ENCODE measurements at places on chromosomes 4 and X.

DNA sequence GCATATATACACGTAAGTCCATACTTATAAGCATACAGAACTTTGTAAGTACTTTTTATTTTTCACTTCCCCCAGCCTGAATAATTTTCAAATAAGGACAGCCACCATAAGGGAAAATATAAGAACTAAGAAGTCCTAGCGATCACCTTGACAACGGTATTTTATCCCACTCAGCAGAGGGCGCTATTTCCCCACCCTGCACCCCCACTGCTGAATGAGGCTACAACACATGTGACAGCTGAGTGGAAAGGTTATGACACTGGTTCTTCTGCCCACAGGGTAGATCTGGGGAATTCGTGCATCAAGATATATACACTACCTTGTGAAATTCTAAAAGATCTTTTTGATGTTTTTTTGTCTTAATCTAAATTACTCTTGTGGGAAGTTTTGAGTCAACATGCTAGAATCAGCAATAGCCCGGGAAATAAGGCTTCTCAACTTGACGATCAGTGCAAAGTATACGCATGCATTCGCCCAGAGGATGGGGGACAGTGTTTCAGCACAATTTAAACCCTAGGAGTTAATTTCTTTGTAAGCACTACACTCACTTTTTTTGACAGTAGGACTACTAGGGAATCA is 151.5 kb downstream of the CORIN start:
- peak; percentile 10 for DNase-seq

- DNase-seq: no peak
Observed at GRCh38 chr4:77669946-77670590, 64.4 kb downstream of the CXCL13 start.

DNA sequence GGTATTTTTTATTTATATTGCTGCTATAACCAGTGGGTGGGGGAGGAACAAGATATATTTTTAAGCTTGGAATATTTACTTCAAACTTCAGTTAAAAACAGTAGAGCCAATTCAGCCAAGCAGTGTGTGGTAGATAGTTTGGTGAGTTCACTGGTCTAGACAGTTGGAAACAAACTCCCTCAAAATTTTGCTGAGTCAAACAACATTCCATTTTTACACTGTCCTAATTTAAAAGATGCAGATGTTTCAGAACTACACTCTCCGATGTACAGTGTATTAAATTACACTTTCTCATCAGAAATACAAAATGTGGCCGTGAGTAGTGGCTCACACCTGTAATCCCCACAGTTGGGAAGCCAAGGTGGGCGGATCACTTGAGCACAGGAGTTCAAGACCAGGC is 23.3 kb downstream of the PRKX start:
- no peak for DNase-seq

- no peak for DNase-seq
Observed at GRCh38 chrX:3527166-3527565, 180.7 kb upstream of the MXRA5 start.

DNA sequence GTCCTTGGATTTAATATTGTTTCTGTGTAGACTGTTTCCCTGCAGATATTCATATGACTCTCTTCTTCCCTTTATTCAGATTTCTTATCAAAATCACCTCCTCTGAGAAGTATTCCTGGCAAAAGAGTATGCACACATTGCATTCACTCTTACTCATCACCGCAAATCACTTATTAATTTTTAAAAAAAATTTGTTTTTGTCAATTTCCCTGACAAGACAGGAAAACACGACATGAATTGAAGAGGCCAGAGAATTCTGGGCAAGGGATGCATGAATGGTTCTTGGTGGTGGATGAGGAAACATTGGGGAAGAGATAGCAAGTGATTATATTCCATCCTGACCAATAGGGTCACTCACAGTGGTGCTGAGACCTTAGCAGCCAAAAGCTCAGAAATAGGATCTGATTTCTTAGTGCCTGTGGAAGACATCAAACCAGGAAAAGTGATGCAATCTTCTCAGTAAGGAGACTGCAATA is 522.5 kb upstream of the AGA start:
- DNase-seq: no peak

DNA sequence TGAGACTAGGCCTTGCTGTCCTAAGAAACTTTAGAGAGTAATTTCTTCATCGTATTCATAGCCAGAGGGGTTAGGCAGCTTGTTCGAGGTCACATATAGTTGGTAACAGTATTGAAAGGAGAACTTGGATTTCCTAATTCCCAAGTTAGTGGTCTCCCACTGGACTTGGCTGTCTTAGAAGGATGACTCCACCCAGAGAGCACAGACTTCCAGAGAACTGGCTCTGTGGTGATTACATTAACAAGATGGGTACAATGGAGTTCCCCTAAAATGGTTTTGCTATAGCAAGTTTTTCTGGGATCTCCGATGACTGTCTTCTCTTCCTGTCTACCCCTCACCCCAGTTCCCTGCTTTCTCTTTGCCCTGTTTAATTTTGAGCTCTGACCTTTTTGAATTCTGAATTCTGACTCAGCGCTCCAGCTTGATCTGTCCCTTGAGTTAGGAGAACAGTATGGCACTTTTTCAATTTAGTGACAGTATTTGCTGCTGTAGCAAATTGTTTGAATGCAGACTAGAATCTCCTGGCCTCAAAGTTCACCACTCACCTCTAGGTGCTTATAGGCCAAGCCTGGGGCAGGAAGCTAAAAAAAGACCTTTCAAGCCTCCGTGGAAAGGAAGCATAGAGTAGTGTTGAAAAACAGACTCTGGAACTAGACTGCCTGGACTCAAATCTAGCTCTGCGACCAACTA is 6.9 kb downstream of the MSN start:
- DNase-seq: no peak

- no peak for DNase-seq
Observed at GRCh38 chr4:26822546-26822945, 38.1 kb upstream of the STIM2 start.

GRCh38 chrX:110081740-110082139 is 78.8 kb downstream of the TMEM164 start:
- no peak for DNase-seq

- DNase-seq: no peak
Observed at GRCh38 chr4:111957116-111957515, 188.1 kb upstream of the FAM241A start.

DNA sequence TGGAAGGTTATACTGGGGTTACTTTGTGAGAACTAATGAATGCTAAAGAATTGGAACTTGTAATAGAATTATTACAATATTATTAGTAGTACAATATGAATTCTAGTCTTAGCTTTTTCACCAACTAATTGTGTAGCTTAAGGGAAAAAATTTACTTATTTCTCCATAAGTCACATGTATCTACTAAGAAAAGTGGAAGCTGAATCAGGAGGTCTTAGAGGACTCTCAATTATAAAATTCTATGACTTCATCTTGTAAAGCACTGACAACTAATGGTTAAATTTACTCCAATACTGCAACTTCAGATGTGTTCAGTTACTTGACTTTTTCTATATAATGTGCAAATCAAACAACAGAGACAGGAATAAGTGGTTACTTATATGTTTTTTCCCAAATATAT is 899 bp upstream of the TMPRSS11D start:
- DNase-seq: no peak

DNA sequence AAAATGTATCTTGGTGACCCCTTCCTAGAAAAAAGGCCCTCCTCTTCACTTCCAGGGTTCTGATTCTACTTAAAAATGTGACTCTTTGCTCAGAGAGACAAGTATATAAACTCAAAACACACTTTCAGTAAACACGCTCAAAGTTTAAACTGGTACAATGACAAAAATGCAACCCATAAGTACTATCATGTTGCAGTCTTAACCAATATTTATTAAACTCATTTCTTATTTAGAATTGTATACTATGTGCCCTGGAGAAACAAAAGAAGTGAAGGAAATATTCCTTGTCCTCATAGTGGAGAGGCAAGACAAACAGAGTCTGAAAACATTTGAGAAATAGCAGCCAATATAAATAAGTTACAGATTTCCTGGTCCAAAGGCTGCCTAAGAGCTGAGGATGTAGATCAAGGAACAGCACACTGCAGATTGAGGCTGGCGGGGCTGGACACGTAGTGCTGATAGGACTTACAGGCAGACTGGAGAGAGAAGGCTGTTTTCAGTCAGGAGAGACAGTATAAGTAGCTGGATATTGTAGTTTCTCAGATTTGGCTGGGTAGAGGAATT is 39.1 kb upstream of the ANXA3 start:
- no peak for DNase-seq

DNA sequence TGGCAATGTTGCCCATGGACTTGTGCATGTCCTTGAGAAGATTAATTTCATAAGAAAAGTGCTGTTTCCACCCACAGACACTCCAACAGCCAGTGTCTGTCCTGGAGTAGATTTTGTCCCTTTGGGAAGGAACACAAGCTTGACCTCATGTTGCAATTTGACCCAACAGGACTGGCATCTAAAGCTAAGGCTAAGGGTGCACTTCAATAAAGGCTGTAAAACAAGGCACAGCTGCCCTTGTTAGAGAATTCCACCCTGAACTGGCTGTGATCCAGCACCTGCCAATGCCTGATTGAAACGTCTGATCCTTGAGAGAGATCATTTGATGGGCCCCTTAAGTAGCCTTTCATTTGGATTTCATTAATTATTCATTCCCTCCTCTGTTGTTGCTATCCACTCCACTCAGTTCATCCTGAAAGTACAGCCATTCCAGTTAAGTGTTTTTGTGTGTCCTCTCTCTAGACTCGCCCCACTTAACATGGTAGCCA is 56.2 kb downstream of the CD99L2 start:
- DNase-seq: no peak

DNA sequence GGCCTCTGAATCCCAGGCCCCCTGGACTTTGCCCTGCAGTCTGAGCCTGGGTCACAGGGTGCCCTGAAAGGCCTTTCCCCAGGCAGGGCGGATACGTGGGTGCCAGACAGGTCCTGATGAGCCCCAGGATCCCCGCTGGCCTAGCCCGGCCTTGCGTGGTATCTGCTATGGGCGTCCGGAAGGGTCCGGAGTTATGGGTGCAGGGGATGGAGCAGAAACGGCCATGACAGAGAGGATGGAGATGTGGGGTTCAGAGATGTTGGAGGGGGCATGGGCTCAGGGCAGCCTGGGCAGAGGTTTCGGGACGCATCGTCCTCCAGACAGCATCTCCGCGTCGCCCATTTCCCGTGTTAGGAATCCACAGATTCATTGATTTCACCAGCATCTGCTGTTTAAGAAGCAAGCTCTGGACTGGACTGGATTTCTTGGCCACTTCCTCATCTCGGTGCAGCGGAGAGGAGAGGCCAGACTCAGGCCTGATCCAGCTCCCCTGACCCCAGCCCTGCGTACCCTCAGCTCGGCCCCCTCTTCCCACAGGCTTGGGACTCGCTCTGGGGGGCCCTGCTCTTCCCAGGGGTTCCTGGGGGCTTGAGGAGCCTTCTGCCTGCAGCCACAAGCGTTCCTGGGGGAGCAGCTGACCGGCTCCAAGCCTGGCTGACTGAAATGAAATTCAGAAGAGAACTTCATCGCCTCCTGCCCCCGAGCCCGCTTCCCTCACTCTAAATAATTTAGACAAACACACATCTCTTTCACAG is 86.9 kb upstream of the ADRA2C start:
- DNase-seq: no peak

DNA sequence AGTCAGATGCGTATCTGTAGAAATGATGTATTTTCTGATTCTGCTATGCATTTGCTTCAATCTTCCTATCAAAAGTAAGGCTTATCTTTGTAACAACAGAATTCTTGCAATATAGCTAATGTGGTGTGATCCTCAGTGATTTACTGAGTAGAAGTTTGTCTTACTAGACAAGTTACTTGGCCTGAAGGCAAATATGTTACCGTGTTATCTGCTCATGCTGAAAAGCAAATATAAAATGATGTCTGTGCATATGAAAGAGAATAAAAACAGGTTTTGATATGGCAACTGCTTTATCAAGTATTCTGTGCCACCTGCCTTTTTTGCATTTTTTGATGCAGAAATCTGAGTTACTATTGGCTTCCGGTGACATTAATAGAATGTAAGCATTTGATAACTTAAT is 92.6 kb downstream of the TIGD2 start:
- DNase-seq: no peak

GRCh38 chr4:119231491-119231890 is 19.0 kb downstream of the USP53 start:
- DNase-seq: no peak

- no peak for DNase-seq
Observed at GRCh38 chr4:6470502-6471306, 1.7 kb downstream of the PPP2R2C start.

GRCh38 chr4:80989921-80990544 is 40.5 kb upstream of the BMP3 start:
- no peak for DNase-seq

- no peak for DNase-seq
Observed at GRCh38 chr4:70945452-70946055, 43.4 kb downstream of the MOB1B start.

- DNase-seq: no peak
Observed at GRCh38 chrX:86421771-86422170, 273.5 kb downstream of the DACH2 start.

GRCh38 chr4:100805538-100805937 is 287.7 kb upstream of the EMCN start:
- no peak for DNase-seq

- DNase-seq: no peak
Observed at GRCh38 chr4:148831945-148832344, 389.7 kb upstream of the NR3C2 start.

- DNase-seq: no peak
Observed at GRCh38 chr4:38026158-38026740, 66.1 kb downstream of the PTTG2 start.

DNA sequence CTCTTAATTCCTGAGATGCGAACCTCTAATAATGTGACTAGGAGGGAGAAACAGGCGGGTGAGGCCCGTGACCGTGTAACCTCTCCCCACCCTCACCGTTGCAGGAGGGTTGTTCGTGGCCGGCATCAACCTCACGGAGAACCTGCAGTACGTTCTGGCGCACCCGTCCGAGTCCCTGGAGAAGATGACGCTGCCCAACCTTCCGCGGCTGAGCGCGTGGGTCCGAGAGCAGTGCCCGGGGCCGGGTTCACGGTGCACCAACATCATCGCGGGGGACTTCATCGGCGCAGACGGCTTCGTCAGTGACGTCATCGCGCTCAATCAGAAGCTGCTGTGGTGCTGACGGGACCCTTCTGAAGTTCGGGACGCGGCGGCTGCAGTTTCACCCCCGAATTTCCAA is 17.8 kb downstream of the PLCXD1 start:
- DNase-seq: no peak

DNA sequence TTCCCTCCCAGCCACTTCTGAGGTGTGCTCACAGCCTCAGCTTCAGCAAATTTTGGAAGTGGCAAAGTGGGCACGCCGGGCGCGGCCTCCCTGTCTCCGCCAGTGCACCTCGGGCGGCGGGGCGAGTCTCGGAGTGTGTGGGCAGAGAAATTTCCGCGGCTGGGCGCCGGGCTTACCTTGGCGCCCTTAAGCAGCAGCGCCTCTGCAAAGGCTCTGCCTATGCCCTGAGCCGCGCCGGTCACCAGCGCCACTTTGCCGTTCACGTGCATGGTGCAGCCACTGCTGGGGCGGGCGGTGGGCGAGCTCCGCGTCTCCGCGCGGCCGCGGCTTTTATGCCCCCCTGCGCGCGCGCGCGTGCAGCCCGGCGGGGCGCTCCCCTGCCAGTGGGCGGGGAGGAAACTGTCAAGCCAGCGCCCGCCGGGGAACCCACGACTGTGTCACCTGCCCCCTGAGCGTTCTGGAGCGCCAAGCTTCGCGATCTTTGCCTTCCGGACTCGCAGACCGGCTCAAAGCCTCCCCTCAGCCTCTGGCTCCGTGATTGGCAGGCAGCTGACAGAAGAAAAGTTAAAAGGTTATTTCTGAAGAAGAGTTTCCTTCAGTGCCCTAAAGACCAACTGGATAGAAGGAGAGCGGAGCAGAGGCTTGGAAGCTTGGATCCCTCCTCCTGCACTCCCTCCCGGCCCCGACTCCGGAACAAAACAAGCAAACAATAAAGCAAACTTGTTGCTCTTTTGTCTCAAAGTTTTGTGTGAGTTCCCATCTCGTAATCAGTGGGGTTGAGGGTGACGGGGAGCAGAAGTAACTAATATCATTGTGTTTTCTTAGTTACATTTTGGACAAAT is at the start of gene HPGD:
Gene HPGD, minus strand, starts transcription at position 306 of the 842 bp plus-strand sequence. Its CDS starts 37 bp downstream, at position 269.
- peak; percentile 42 for DNase-seq

Measured in activated CD8-positive, alpha-beta memory T cell treated with anti-CD3 and anti-CD28 coated beads for 4 hours (primary cell).